ENCODE measurements at places on chromosomes 5 and 9.
A peak's percentile ranks its signal among the peaks of the same experiment; 100 is the strongest.

DNA sequence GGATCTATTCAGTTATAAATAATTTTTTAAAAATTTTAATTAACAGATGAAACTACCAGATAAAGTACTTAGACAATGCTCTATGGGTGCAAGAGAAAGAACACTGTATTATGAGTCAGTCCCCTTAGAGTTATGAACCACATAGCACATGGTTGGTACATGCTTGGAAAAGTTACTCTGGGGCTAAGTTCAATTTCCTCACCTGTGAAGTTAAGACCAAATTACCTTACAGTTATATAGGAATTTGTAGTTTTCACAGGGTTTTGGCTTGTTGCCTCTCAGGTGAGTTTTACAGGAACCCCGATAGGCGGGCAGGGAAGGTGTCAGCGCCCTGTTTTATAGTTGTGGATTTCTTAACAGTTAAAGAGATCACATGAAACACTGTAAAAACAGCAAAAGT lies 1.2 kb downstream of the PANK3 start:
- peak; percentile 31 for DNase-seq

DNA sequence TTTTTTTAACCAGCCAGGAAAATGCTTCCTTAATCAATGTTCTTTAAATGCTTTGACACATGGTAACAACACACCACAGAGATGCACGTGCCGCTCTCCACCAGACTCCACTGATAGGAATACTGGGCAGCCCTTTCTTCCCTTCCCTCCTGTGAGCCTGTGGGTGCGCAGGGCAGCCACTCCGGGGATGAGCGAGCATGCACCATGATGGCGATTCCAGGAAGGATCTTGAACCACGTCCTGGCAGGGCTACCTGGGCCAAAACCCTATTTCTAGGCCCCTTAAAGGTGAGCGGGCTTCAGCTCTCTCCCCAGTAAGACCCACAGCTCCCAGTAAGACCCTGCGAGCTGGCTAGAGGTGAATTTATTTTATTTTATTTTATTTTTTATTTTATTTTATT lies 128.2 kb downstream of the MVB12B start:
- no peak for DNase-seq

DNA sequence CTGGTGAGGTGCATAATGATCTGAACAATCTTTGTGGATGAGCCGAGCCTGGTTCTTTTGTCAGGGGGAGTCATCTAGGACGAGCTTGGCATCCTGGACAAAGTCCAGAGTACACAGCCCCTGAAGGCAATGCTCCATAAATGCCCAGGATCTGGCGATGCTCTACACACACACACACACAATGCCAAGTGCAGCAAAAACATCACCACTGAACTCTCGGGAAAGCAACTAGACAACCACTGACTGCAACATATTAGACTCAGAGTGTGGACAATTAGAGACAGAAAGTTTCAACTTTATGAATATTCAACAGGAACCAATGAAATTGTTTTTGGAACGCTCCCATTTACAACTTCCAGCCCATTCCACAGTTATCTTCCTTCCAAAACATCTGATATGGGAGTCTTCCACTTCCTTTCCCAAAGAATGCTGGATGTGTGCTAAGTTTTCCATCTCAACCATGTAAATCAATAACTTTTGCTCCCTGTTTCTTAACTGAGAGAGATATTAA lies 227.6 kb upstream of the ANKRD55 start:
- DNase-seq, result no peak

DNA sequence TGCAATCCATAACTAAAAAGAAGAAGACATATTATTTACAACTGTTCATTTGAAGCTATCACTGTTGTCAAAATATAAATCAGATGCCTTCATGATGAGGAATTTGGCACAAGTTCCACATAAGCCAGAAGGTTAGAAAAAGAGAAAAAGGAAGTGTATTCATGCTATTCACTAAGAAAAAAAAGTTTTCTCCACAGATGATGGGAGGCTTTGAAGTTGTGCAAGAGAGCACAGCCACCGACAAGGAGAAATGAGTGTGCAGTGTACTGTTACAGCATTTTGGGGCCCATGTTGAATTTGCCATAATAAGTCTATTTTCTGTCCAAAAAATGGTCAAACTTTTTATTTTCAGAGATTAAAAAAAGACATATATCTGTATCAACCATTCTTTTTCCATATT lies 32.9 kb upstream of the IFNK start:
- no peak for DNase-seq

DNA sequence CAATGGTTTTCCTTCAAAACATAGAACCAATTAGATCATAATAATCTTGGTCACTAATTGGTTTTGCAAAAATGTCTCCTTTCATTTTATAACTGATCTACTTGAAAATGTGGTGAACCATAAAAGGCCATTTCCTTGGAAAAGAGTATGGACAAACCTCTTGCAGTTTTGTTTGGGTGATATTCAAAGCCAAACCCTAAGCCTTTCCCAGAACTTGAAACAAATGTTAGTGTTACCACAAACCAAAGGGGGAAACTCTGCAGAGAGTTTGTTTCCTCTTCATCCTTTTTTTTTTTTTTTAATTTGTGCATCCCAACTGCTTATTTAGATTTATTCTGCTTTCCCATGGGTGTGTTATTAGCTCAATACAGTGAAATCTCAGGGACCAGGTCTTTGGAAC lies 204.4 kb upstream of the ADAMTSL1 start:
- peak; percentile 65 for DNase-seq

Data from LHCN-M2 (cell line).